PC-9 (cell line): ENCODE measurements at places on chromosomes 16 and 17. TPM values are rescaled to one million over a fixed set of nuclear protein-coding genes. Genes with fewer than 3 reads are reported as not detected.

DNA sequence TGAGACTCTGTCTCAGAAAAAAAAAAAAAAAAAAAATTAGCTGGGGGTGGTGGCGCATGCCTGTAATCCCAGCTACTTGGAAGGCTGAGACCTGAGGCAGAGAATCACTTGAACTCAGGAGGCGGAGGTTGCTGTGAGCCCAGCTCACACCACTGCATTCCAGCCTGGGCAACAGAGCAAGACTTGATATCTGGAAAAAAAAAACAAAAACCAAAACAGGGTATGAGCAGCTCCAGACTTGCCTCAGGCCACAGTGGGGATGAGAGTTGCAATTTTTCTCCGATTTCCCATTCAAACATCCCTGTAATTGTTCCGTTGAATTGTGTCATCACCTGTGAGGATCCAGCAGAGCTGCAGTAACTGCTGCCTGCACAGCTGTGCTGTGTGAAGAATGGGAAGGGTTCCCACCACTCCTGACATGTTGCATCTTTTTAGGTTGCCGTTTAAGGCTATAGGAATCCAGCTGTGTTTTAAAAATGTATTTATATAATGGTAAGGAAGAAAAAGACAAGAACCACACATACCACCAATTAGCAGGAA, 150.0 kb downstream of the VPS53 start:
- no peak for DNase-seq
- H3K4me1 ChIP-seq = peaks cover 15% of the 10 kb centered on the region
- no peaks in the 10 kb centered on the region for H3K27me3 ChIP-seq

DNA sequence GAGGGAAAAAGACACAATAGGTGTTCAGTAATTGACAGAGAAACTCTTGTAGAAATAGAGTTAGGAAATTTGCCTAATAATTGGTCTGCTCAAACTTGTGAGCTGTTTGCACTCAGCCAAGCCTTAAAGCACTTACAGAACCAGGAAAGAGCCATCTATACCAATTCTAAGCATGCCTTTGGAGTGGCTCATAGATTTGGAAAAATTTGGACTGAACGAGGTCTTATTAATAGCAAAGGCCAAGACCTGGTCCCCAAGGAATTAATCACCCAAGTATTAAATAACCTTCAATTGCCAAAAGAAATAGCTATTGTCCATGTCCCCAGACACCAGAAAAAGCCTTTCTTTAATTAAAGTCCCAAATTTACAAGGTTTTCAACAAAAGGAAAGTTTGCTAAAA, 90.3 kb downstream of the EMP2 start:
- no peaks in the 10 kb centered on the region for H3K36me3 ChIP-seq
- no peaks in the 10 kb centered on the region for H3K27me3 ChIP-seq
- H3K4me3 ChIP-seq = no peak overlapping the region
- no peak for DNase-seq

DNA sequence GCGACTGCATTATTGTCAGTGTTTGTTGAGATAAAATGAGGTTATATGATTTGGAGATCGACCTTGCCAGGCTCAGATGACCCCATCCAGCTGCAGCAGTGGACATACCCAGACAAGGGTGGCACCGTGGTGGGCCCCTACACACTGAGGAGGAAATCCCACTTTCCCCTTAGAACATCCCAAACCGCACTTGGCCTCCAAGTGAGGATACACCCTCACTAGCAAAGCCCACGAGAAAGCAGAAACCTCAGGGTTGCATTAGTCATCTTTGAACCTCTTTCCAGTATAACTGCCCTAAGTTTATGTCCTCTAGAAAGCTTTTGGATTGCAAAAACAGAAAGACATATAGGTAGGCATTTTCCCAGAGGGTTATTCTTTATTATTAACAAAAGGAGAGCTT, 101.5 kb downstream of the CLEC16A start:
- H3K27ac ChIP-seq = no peak overlapping the region
- H3K36me3 ChIP-seq = peaks cover 5% of the 10 kb centered on the region; the same call in 1 of the 2 replicates
- H3K27me3 ChIP-seq = no peaks in the 10 kb centered on the region
- H3K4me3 ChIP-seq = no peak overlapping the region

- no peaks in the 10 kb centered on the region for H3K27me3 ChIP-seq
- no peaks in the 10 kb centered on the region for H3K36me3 ChIP-seq
- no peaks in the 10 kb centered on the region for H3K4me1 ChIP-seq
- H3K27ac ChIP-seq = no peak overlapping the region
- H3K4me3 ChIP-seq = no peak overlapping the region
Measured at GRCh38 chr16:66342294-66342900, 24.1 kb upstream of the CDH5 start.

DNA sequence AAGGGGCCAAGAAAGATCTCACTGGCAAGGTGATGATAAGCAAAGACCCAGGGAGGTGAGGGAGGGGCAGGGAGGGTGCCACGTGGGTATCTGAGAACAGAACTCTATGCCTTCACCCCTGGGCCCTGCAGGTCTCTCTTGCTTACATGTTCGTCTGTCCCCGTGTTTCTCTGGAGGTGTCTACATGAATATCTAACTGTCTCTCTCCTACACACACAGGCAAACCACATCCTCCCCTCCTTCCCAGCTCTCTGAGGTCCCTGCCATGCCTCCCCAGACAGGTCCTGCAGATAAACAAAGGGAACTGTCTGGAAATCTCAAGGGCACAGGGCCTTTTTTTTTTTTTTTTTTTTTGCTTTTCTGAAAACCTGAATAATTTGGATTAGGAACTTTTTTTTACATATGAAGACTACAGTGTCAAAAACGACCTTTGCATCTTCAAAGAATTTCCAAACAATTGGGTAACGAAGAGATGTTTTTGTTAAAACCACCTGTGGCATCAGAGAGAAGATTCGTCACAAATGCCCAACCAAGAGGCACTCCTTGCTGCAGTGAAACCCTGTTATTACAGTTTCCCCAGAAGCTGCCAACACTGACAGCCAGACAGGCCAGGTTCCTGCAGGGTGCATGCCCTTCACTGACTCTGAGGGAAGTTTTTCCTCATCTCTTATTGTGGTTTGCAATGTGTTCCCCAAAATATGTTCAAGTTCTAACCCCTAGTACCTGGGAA, 17.8 kb downstream of the PLLP start:
- no peaks in the 10 kb centered on the region for H3K27me3 ChIP-seq
- H3K27ac ChIP-seq = no peak overlapping the region
- no peaks in the 10 kb centered on the region for H3K36me3 ChIP-seq
- DNase-seq = no peak

GRCh38 chr16:24552705-24553246, 13.4 kb downstream of the RBBP6 start:
- H3K4me1 ChIP-seq = no peaks in the 10 kb centered on the region
- H3K27me3 ChIP-seq = no peaks in the 10 kb centered on the region
- no peak overlapping the region for H3K4me3 ChIP-seq
- DNase-seq = no peak
- peaks cover 52% of the 10 kb centered on the region for H3K36me3 ChIP-seq

DNA sequence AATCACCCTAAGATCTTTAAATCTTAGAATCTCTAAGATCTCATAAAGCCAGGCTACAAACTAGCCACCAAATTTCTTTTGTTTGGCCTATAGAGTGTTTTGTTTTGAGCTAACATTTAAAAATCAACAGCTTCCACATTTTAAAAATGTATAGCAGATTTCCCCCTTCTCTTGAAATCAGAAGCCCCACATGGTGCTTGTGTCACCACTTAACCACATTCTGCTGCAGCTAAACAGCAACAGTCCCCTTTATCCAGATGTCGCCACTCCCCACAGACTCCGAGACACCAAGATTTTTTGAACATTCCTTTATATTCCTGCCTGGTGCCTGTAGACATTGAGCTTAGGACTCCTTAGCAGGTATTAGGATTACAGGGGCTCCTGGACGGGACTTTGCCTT, 16.0 kb downstream of the GUCY2D start:
- H3K36me3 ChIP-seq = no peaks in the 10 kb centered on the region
- H3K4me1 ChIP-seq = no peaks in the 10 kb centered on the region
- no peaks in the 10 kb centered on the region for H3K27me3 ChIP-seq
- no peak overlapping the region for H3K4me3 ChIP-seq
- H3K27ac ChIP-seq = no peak overlapping the region
- no peak for DNase-seq

GRCh38 chr17:81309859-81310839, 15.0 kb upstream of the SLC38A10 start:
- H3K4me3 ChIP-seq = peak overlapping the region; percentile 39; the same call in 1 of the 2 replicates
- H3K4me1 ChIP-seq = peaks cover 11% of the 10 kb centered on the region
- no peak for DNase-seq
- no peaks in the 10 kb centered on the region for H3K36me3 ChIP-seq
- no peaks in the 10 kb centered on the region for H3K27me3 ChIP-seq
- H3K27ac ChIP-seq = peak overlapping the region; percentile 38; the same call in 1 of the 2 replicates

DNA sequence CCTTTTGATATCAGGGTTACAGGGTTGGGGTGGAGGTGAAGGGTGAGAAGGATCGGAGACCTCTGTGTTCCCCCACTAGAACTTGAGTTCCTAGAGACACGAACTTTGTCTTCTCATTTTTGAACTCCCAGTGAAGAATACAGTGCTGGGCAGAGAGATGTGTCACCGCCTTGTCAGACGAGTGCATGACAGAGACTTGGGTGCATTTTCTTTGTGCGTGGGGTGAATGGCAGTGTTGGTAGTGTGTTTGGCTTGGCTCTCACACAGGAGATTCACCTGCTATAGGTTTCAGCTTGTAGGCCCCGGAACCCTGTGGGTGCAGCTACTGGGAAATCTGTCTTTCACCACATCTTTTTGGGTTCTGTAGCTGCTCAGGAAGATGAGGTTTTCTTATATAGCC, 40.0 kb upstream of the CCR7 start:
- no peaks in the 10 kb centered on the region for H3K27me3 ChIP-seq
- no peak for DNase-seq

DNA sequence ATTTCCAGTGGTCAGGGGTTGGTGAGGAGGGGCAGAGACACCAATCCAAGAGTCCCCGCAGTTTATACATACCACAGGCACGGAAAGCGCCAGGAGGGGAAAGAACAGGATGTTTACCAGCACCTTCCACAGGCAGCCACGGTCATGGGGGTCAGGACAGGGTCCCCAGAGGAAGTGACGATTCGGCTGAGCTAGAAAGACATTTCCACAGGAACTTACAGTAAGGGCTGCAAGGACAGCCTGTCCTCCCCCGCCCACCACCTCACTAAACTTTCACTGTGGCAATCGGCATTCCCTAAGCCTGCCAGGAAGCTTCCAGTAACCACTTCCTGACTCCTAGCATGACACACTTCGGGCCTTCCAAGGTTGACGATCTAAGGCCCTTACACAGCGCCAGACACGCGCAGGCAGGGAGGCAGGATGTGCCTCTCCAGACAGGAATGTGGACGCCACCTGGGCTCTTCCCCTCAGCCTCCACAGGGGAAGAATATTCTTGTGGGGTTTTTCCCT, 1.2 kb upstream of the MT2A start:
- H3K4me1 ChIP-seq = peaks cover 77% of the 10 kb centered on the region
- peak overlapping the region; percentile 95 for H3K27ac ChIP-seq
- H3K27me3 ChIP-seq = no peaks in the 10 kb centered on the region
- H3K36me3 ChIP-seq = no peaks in the 10 kb centered on the region

DNA sequence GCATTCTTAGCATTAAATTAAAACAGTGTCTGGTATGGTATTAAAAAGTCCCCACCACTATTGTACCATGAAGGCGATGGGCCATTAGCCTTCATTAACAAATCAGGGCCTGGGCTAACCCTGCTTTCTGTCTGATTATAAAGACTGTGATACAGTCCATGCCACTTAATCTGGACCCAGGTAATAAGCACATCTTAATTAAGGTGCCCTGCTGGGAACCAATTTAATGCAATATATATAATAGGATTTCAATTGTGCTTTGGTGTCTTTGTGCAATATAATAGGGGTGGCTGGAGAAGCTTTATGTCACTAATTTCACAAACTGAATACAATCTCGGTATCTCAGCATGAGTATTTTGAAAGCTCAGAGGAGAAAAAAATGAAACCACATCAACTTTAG, 64.4 kb upstream of the CDH8 start:
- no peak overlapping the region for H3K4me3 ChIP-seq
- no peaks in the 10 kb centered on the region for H3K27me3 ChIP-seq
- no peaks in the 10 kb centered on the region for H3K36me3 ChIP-seq
- no peaks in the 10 kb centered on the region for H3K4me1 ChIP-seq

TEN1 gene
- 19.6 and 22.7 TPM in 2 replicates for total RNA-seq

PABPN1L gene
- not detected in 2 replicates for total RNA-seq

CACNG3 gene
- total RNA-seq = not detected in 2 replicates

ABCC12 gene
- total RNA-seq = not detected in 2 replicates

ZP2 gene
- total RNA-seq = not detected in 2 replicates

UBALD1 gene
- total RNA-seq = 58.4 and 68.7 TPM in 2 replicates
